ENCODE measurements at places on chromosomes 2 and 18.

DNA sequence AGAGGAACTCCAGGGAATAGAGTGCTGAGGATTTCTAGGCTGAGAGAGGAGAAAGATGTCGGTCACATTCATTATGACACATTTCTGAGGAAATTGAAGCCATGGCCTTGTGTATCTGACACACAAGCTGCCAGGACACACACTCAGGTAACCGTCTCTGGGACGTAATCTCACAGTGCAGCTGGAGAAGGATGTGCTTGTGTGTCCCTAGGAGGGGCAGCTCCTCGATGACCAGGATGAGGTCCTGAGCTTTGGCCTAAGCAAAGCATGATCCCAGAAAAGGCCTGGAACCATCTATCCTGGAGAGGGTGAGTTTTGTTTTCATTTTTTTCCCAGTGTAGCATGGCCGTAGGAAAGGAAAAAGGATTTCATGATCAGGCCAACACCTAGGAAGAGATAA, 102.2 kb downstream of the CAPN13 start:
- H3K36me3 ChIP-seq = no peaks in the 10 kb centered on the region
- no peak for DNase-seq
- no peaks in the 10 kb centered on the region for H3K27me3 ChIP-seq
- H3K27ac ChIP-seq = no peak overlapping the region
- H3K4me1 ChIP-seq = no peaks in the 10 kb centered on the region

DNA sequence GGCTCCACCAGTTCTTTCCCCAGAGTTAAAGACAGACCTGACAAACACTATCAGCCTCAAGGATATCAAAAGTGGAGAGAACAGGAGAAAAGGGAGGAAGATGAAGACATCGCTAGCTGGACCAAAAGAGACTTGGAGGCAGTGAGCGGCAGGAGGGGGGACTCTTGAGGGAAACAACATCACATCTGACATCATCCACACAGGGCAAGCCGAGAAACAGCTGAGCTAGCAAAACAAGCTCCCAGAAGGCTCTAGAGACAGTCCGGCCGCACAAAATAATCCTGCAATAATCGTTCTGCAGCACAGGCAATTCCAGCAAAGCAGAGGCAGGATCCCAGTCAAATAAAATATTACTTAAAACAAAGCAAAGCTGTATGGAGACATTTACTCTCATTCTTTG, 239.8 kb downstream of the EN1 start:
- no peaks in the 10 kb centered on the region for H3K4me1 ChIP-seq
- H3K36me3 ChIP-seq = no peaks in the 10 kb centered on the region
- no peak overlapping the region for H3K4me3 ChIP-seq
- H3K27me3 ChIP-seq = no peaks in the 10 kb centered on the region

DNA sequence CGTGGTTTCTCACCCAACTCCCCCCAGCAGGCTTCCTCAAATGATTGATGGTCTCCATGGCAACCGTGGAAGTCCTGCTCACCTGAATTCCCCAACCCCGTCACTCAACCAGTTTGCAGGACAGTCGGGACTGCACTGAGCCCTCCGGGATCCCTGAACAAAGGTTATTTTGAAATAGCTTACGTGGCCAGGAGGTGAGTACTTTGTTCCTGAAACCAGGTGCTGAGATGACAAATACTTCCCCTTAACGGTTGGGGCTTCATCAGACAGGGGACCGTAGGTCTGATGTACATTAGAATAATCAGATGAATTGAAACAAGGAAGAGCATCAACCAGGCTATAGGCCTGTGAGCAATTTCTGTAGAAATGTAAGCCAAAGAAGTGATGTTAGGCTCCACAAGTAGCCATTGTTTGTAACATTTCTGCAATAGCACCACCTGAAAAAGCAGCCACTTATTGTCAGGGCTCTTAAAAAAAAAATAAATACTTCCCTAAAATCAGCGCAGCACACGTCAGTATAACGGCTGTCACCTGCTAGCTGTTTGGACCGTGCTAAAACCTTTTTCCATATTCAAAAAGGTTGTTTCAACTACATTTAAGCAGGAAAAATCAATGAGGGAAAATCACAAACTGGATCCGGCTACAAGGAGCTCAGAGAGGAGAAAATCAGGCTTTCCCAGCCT, 206.4 kb upstream of the ID2 start:
- no peak overlapping the region for H3K27ac ChIP-seq
- no peak for DNase-seq
- H3K27me3 ChIP-seq = no peaks in the 10 kb centered on the region
- H3K4me1 ChIP-seq = no peaks in the 10 kb centered on the region
- H3K4me3 ChIP-seq = no peak overlapping the region

DNA sequence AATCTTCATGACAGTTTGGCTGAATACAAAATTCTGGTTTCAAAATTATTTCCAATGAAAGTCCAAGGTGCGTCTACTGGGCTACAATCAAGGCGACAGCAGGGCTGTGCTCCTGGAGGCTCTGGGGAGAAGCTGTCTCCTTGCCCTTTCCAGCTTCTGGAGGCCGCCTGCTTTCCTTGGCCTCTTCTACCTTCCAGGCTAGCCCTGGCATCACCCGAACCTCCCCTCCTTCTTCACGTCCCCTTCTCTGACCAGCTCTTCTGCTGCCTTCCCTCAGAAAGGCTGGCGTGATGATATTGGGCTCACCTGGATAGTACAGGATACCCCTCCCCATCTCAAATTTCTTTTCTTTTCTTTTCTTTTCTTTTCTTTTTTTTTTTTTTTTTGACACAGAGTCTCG, 115.5 kb downstream of the KCNF1 start:
- H3K4me1 ChIP-seq = no peaks in the 10 kb centered on the region
- no peaks in the 10 kb centered on the region for H3K36me3 ChIP-seq
- DNase-seq = no peak
- H3K4me3 ChIP-seq = no peak overlapping the region

DNA sequence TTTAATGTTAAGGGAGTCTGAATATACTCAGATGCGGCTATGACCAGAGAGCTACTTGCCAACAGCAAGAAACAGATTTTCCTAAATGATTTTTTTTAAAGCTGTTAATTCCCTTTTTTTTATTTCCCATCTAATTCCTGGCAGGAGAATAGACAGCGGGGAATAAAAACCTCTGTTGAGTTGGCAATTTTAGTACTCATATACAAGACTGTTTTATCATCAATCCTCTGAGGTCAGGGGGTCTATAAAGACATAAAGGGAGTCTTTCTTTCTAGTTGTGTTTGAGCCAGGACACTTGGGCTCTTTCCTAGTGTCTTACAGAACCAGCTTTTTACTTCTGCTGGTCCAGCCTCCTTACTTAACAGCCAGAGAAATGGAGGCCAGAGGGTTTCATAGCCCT, 29.4 kb downstream of the MAIP1 start:
- no peaks in the 10 kb centered on the region for H3K36me3 ChIP-seq
- no peak overlapping the region for H3K4me3 ChIP-seq
- H3K27ac ChIP-seq = no peak overlapping the region
- no peaks in the 10 kb centered on the region for H3K4me1 ChIP-seq

- H3K27ac ChIP-seq = no peak overlapping the region
- no peaks in the 10 kb centered on the region for H3K4me1 ChIP-seq
- no peak for DNase-seq
- H3K27me3 ChIP-seq = no peaks in the 10 kb centered on the region
- no peaks in the 10 kb centered on the region for H3K36me3 ChIP-seq
Measured at GRCh38 chr2:44623622-44624351, 262.0 kb downstream of the CAMKMT start.

DNA sequence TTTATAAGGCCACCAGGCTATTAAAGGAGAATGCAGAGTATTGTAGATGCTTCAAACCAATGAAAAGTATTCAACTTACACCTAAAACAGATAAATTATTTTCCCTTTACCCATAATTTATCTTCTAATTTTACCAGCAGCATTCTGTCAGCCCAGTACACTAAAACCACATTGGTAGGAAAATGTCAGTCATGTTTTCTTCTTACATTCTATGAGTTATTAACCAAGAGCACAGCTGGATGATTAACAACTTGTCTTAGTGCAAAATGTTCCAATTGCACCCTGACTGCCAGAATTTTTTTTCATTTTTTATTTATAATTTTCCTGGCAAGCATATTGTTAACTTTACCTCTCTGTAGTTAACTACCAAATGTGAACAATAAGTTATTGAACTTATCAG, 79.0 kb upstream of the WDR75 start:
- H3K36me3 ChIP-seq = no peaks in the 10 kb centered on the region
- peaks cover 6% of the 10 kb centered on the region for H3K4me1 ChIP-seq
- no peak overlapping the region for H3K4me3 ChIP-seq

GRCh38 chr18:5639131-5639530, 95.3 kb upstream of the EPB41L3 start:
- H3K36me3 ChIP-seq = no peaks in the 10 kb centered on the region
- H3K27ac ChIP-seq = no peak overlapping the region
- no peak overlapping the region for H3K4me3 ChIP-seq
- H3K4me1 ChIP-seq = no peaks in the 10 kb centered on the region
- DNase-seq = no peak
- peaks cover 5% of the 10 kb centered on the region for H3K27me3 ChIP-seq

- H3K4me1 ChIP-seq = no peaks in the 10 kb centered on the region
- no peak for DNase-seq
- no peaks in the 10 kb centered on the region for H3K36me3 ChIP-seq
- H3K4me3 ChIP-seq = no peak overlapping the region
- no peaks in the 10 kb centered on the region for H3K27me3 ChIP-seq
Measured at GRCh38 chr2:23037596-23037995, 347.4 kb upstream of the KLHL29 start.

DNA sequence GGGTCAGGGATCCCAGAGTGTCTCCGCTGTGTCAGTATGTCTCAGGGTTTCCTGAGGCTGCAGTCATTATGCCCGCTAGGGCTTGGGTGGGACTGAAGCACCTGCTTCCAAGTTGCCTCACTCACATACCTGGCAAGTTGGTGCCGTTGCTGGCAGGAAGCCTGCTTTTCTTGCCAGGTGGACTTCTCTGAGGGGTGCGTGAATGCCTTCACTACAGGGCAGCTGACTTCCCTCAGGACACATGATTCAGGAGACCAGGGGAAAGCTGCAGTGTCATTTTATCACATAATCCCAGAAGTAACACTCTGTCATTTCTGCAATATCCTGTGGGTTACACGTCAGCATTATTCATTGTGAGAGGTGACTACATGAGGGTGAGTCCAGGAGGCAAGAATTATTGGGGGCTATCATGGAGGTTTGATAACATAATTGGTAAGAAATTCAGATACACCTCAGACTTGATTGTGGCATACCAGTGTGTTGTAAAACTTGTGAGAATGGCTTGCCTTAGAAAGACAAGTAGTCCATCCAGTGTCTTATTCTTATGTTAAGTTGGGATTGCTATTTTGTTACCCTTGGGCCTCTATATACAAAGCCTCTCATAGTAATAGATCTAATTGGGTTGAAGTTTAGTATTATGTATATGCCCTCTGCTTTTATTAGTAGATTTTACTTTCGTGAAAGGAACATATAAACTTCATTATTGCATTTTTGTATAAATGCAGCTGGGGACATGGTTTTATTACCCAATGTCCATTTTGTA, 44.1 kb downstream of the NEDD4L start:
- no peaks in the 10 kb centered on the region for H3K4me1 ChIP-seq
- H3K4me3 ChIP-seq = no peak overlapping the region
- no peak overlapping the region for H3K27ac ChIP-seq
- no peak for DNase-seq

DNA sequence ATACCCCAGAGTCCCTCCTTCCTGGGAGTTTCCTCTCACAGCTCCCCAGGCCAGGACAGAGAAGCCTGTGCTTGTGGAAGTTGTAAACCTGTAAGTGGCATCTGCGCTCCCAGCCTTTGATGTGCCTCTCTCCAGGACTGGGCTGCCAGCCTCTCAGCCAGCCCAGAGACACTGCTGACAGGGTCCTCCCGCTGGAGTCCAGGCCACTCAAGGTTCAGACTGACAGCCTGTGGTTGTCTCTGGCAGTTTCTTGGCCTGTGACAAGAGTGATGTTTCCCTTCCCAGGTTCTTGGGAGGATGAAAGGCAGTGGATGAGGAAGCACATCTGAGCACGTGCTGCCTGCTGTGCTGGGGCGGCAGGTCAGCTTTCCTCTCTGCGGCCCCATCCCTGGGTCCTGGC, 3.0 kb downstream of the SLC35F6 start:
- peaks cover 4% of the 10 kb centered on the region for H3K36me3 ChIP-seq
- H3K4me3 ChIP-seq = no peak overlapping the region
- no peak for DNase-seq
- no peak overlapping the region for H3K27ac ChIP-seq
- peaks cover 19% of the 10 kb centered on the region for H3K4me1 ChIP-seq

GRCh38 chr2:137992039-137992646, 27.9 kb downstream of the HNMT start:
- H3K36me3 ChIP-seq = no peaks in the 10 kb centered on the region
- no peak overlapping the region for H3K27ac ChIP-seq
- H3K4me3 ChIP-seq = no peak overlapping the region

- H3K27me3 ChIP-seq = no peaks in the 10 kb centered on the region
- no peaks in the 10 kb centered on the region for H3K4me1 ChIP-seq
- no peak for DNase-seq
- no peak overlapping the region for H3K27ac ChIP-seq
Measured at GRCh38 chr2:53473236-53473635, 294.4 kb upstream of the CHAC2 start.

DNA sequence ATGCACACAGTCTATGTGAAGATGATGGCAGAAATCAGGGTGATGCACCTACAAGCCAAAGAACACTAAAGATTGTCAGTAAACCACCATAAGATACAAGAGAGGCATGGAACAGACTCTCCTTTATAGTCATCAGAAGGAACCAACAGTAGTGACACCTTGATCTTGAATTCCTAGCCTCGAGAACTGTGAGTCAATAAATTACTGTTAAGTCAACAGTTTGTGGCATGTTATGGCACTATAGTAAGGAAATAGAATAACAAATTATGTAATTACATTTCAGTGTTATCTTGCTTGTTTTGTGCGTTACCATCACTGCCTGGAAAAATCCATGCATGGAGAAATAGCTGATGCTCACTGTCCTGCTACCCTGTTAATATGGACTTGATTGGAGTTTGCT, 110.2 kb upstream of the LRP1B start:
- no peak for DNase-seq
- no peaks in the 10 kb centered on the region for H3K36me3 ChIP-seq
- no peaks in the 10 kb centered on the region for H3K27me3 ChIP-seq
- no peak overlapping the region for H3K4me3 ChIP-seq
- no peak overlapping the region for H3K27ac ChIP-seq

DNA sequence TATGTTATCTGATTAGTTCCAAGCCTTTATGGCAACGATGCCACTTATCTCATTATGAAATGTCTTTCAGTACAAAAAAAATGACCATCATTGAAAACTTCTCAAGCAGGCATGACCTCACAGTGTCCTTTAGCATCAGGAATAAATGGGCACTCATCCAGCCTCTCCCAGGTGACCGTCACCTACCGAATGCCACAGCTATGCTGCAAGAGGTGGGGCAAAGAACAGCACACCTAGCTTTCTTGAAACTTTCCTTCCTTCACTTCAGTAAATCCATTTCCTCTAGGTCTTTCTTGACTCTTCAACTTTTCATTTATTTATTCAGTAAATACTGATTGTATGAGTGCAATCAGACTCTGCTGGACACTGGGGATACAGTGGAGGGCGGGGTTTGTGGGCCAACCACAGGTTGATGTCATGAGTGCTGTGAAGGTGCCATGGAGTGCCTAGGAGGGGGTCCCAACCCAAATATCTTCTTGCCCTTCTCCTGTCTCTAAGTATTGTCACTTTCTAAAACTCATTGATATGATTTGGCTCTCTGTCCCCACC, 54.3 kb upstream of the HK2 start:
- H3K36me3 ChIP-seq = peaks cover 3% of the 10 kb centered on the region
- no peaks in the 10 kb centered on the region for H3K27me3 ChIP-seq
- DNase-seq = no peak
- H3K4me1 ChIP-seq = peaks cover 22% of the 10 kb centered on the region

- H3K27me3 ChIP-seq = no peaks in the 10 kb centered on the region
- no peak overlapping the region for H3K4me3 ChIP-seq
- H3K4me1 ChIP-seq = no peaks in the 10 kb centered on the region
- no peaks in the 10 kb centered on the region for H3K36me3 ChIP-seq
- DNase-seq = no peak
Measured at GRCh38 chr18:46061387-46061786, 10.7 kb downstream of the PSTPIP2 start.
